NCI-H748 treated with DMSO at 0.1 percent for 48 hours (cell line): ENCODE measurements at places on chromosomes 12 and 14.
A peak's percentile ranks its signal among the peaks of the same experiment; 100 is the strongest.

- DNase-seq, result no peak
These were observed 6.0 kb downstream of the STAT6 start for GRCh38 chr12:57105011-57105753.

- DNase-seq, result peak; percentile 65
These were observed 35.3 kb downstream of the MIPOL1 start for GRCh38 chr14:37232907-37233481.

GRCh38 chr12:5733136-5733755, 211.8 kb downstream of the ANO2 start:
- DNase-seq, result no peak

DNA sequence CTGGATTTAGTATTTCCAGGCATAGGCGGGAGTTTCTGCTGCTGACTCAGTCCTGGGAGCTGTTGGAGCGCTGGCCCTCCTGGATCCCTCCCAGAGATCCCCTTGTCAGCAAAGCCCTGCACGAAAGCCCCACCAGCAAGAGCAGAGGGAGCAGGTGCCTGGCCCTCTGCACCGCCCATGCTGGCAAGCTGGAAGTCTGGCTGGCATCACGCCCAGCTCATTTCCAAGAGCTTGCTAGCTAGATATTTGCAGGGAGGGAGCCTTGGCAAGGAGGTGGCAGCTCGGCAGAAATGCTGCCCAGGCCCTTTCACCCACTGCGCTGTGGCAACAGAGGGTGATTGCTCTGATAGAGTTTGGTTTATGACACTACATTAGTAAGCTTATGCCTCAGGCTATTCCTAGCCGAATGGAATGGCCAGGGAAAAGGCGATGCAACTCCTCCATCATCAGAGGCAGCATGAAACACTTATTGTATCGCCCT, 193.9 kb downstream of the EMP1 start:
- no peak for DNase-seq

DNA sequence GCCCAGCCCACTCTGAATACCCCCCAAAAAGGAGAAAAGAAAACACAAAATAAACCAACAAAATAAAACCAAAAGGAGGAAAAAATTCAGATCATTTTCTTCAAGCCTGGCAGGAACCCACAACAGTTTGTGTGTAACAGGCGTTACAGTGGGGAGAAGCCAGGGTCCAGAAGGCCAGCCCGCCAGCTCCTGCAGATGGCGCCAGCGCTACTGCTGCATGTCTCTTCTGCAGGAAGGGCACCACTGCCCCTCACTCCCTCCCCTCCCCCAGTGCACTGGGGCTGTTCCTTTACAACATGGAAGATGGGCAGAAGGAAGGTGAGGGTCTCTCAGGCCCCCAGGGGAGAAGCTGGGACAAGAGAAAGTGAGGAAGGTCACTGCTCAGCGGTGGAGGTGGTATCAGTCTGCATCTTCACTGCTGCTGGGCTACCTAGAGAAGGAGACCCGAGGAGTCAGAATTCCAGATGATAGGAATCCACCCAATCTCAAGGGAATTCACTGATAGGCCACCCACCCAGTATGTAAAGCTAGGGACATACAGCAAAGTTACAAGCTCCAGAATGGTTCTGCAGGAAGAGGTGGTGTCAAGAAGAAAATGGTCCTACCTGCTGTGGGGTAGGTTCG, 2.3 kb upstream of the NOP2 start:
- DNase-seq, result no peak

GRCh38 chr12:50955697-50956096, 3.4 kb downstream of the HIGD1C start:
- DNase-seq, result no peak

DNA sequence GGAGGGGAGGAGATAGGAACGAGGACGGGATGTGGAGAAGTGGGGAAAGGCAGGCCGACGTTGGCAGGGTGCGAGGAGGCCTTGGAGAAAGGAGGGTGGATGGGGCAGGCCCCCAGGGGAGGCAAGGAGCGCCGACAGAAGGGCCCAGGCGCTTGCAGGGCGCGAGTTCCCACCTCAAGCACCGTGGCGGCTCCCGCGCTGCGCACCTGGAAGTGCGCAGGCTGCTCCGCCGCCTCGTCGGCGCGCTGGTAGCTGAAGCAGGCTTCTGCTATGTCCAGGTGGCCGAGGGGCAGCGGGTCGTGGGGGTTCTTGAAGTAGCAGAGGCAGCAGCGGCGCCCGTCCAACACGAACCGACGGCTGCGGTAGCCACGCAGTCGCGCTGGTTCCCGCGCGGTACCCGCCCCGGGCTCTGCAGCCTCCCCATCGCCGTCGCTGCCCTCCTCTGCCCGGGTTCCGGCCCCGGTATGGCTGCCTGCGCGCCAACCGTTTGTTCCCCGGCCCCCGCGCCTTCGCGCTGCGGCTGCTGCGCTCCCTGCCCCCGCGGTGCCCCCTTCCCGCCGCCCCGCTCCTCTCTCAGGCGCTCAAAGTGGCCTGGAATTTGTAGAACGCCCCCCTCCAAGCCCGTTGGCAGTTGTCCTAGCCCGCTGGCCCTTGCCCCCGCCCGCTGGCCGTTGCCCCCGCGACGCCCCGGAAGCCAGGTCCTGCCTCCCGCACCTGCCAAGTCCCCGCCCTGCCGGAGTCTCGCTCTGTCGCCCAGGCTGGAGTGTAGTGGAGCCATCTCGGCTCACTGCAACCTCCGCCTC, 1.1 kb upstream of the ACTR6 start:
- DNase-seq, result peak; percentile 55
